Fibroblast of skin of right quadriceps (primary cell): ENCODE measurements at places on chromosomes 6 and 20.
A peak's percentile ranks its signal among the peaks of the same experiment; 100 is the strongest.

GRCh38 chr20:37229357-37229756 is 32.3 kb downstream of the GHRH start:
- no peak for DNase-seq

GRCh38 chr6:133085471-133085870 is 155.7 kb upstream of the EYA4 start:
- DNase-seq = no peak

GRCh38 chr6:26553264-26553634 is 15.1 kb downstream of the HMGN4 start:
- peak; percentile 74 for DNase-seq

DNA sequence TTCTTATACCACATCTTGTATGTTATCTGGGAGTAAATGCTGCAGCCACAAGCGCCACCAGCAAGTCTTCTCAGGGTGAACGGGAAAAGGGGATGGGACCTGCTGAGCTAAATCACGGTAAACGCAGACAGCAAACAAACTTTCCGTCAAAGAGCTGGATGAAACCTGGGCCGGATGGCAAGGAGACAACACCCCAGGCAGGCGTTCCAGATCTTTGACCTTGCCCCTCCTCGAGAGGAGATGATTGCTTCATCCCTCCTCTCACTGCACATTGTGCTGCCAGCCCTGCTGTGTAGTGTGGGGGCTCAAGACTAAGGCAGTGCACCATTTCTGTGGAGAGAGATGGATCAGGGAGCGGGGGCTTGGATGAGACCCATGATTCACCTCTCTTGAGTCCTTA is 9.8 kb downstream of the RAET1E start:
- no peak for DNase-seq

DNA sequence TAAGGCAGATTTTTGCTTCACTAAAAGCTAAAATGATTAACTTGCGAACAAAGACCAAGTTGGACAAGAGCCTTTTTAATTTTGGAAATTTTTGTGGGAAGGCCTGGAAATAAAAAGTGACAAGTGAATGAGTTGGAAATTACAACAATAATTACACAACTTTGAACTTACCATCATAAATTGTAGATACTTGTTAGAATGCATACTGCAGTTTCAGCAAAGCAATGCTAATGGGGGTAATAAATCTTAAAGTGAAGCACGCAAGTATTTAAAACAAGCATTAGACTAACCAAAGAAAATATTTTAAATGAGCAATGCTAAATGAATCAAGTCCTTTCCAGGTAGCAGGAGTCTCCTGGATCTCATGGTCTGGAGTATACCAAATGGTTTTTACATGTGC is 83.2 kb upstream of the EYA4 start:
- DNase-seq = no peak

- no peak for DNase-seq
Measured at GRCh38 chr6:79617518-79617941, 13.6 kb upstream of the SH3BGRL2 start.

- DNase-seq = no peak
Measured at GRCh38 chr20:57598060-57598459, 22.2 kb downstream of the ZBP1 start.

DNA sequence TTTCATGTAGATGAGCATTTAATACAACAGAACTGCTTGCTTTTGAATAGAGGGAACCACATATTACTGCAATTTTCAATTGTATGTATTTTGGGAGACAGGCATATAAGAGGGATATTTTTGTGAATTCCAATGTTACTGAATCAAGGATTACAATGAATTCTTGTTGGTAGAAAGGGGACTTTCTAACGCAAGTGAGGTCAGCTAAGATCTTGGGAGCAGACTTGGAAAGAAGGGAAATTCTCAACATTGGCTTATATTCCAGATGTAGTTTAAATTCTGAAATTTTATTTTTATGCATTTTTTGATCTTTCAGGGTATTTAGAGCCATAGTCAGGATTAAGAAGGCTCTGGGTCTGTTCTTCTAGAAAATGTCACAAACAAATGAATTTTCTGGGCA is 43.3 kb upstream of the CTAGE9 start:
- DNase-seq = peak; percentile 61
